Airway epithelial cell (primary cell): ENCODE measurements at places on chromosomes 2 and 18. TPM values are rescaled to one million over a fixed set of nuclear protein-coding genes. Genes with fewer than 3 reads are reported as not detected.

CRACDL gene
- total RNA-seq: 2.6 and 3.6 TPM in 2 replicates

DPYSL5 gene
- total RNA-seq: not detected in 2 replicates

TNFAIP6 gene
- 0.35 TPM in 1 of 2 replicates, not detected in the other for total RNA-seq

OSR1 gene
- 2.7 and 4.0 TPM in 2 replicates for total RNA-seq

CERKL gene
- not detected in 2 replicates for total RNA-seq

TDRD15 gene
- not detected in 2 replicates for total RNA-seq

LINC00305 gene
- total RNA-seq: not detected in 2 replicates

SERPINB2 gene
- total RNA-seq: 205 and 218 TPM in 2 replicates

WIPF1 gene
- total RNA-seq: 1.3 and 2.9 TPM in 2 replicates

SCN1A gene
- not detected in 2 replicates for total RNA-seq

CRYGD gene
- not detected in 2 replicates for total RNA-seq

LIPG gene
- total RNA-seq: 37.8 and 40.8 TPM in 2 replicates

DSG1 gene
- 46.9 and 48.9 TPM in 2 replicates for total RNA-seq

EVX2 gene
- total RNA-seq: not detected in 2 replicates

L3MBTL4 gene
- total RNA-seq: 0.05 and 0.07 TPM in 2 replicates

UBR3 gene
- 11.9 and 18.5 TPM in 2 replicates for total RNA-seq

NCKAP5 gene
- total RNA-seq: 1.1 and 1.8 TPM in 2 replicates

KCNG2 gene
- 0.21 TPM in 1 of 2 replicates, not detected in the other for total RNA-seq

SCYGR4 gene
- not detected in 2 replicates for total RNA-seq

KCNJ3 gene
- total RNA-seq: not detected in 2 replicates

CCDC148 gene
- 0.09 and 0.14 TPM in 2 replicates for total RNA-seq
